Placental pericyte (primary cell): ENCODE measurements at places on chromosomes 5 and 9. TPM values are rescaled to one million over a fixed set of nuclear protein-coding genes. Genes with fewer than 3 reads are reported as not detected.

The CTNND2 gene
- total RNA-seq = not detected in 2 replicates

The BTNL8 gene
- not detected in 2 replicates for total RNA-seq

The ST8SIA4 gene
- 3.0 and 15.3 TPM in 2 replicates for total RNA-seq

The IL3 gene
- not detected in 2 replicates for total RNA-seq
